ENCODE measurements at places on chromosomes 1 and 21. TPM values are rescaled to one million over a fixed set of nuclear protein-coding genes. Genes with fewer than 3 reads are reported as not detected.

TEDDM1 gene
- not detected for total RNA-seq

ATP8B2 gene
- total RNA-seq = 23.0 TPM

LEMD1 gene
- not detected for total RNA-seq

COL11A1 gene
- total RNA-seq = 85.6 TPM

NT5C1A gene
- 11.0 TPM for total RNA-seq

CHRM3 gene
- 1.6 TPM for total RNA-seq

USH2A gene
- total RNA-seq = 0.52 TPM

FCRL1 gene
- under 0.01 TPM for total RNA-seq

TDRD5 gene
- total RNA-seq = under 0.01 TPM

AHCYL1 gene
- total RNA-seq = 21.9 TPM

CDC20 gene
- total RNA-seq = 6.8 TPM
